GDM1 (cell line): ENCODE measurements at places on chromosomes 6 and 20.

DNA sequence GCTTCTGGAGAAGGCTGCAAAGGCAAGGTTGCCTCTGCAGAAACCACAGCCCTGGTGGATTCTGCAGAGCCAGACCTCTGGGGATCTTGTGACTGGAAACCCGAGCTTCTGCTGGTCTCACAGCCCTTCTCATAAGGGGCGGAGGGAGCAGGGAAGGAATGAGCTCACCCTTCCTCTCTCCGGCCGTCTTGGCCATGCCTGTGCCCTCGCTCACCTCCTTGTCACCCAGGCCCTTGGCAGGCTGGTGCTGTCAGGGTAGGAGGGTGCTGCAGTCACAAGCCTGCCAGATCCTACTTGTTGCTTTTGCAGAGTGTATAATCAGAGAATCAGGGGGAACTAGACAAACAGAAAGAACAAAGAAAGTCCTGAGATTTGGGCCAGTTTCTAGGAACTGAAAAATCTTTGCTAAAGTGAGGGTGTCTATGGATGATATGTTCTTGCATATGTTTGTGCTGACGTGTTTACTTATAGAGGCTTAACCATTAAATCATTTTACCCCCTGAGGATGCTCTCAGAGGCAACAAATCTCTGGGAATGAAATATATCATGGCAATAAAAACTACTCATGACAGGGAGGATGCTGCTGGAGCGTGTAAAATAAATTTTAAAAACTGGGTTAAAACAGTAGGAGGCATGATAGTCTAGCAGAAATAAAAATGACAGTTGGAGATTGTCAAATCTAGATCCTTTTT is 244.9 kb upstream of the SOX4 start:
- DNase-seq: no peak

- peak; percentile 56 for DNase-seq
Observed at GRCh38 chr6:16319813-16320532, 81.6 kb downstream of the GMPR start.

DNA sequence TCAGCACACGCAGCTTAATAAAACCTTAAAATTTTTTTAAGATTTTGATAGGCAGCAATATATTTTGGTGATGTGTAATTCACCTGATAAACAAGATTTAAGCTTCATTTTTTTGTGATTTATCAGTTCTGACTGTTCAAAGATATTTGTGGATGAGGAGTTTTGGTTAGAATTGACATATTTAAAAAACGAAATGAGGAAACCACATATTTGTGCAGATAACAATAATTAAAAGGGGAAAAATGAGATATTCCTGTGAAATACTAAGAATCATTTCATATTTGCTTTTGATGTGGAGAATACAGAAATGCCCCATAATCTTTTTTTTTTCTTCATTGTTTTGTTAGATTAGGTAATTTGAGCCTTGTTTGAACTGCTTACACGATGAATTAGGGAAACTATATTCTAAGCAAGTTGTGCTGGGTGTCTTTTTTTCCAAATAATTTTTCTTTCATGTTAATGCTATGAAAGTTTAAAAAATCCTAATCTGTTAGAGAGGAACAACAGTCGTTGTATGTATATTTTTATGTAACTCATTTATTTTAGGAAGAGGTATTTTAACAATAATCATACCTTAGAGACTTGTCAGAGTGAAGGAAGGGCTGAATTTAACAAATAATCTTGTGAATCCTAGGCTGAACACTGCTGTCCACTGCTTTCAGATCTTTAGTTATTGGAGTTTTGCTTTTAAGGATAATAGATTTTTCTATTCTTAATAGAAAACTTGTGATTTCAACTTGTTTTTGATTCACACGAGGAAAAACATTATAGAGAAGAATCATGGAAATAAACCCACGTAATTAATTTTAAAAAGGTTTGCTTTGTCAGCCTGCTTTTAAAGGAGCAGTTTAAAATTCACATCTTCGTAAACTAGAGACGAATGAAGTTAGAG is 4.0 kb downstream of the ARID1B start:
- no peak for DNase-seq

- no peak for DNase-seq
Observed at GRCh38 chr6:6803180-6803977, 214.9 kb downstream of the LY86 start.

DNA sequence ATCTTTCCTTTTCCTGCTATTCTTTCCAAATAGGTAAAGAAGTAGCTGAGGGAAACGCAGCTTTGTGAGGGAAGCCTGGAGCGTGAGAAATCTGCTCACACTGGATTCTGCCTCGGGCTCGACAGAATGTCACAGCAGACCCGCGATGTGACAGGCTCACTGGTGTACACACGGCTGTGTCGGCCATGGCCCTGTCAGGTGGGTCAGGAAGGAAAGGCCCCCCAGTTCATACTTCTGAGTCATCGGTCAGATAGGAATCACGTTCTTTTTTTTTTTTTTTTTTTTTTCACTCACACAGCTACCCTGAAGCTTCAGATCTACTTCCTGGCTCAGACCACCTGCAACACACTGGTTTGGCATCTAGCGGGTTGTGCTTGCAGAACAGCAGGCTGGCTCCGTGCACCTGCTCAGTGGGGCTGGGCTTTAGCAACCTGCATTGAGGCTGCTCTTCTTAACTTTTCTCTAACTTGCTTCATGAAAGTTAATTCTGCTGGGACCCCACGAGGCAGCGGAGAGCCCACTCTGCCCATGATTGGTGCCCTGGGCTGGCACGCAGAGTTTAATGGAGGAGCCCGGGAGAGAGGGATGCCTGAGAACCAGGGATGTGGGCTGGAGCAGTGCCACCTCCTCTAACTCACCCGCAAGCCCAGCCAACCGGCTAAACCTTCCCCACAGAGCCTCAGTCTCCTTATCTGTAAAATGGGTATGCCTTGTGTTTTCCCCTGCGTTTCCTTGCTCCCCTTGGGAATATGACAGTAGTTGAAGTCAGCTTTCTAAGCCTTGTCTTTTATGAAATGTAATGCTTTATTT is 61.5 kb upstream of the FNDC1 start:
- DNase-seq: no peak

DNA sequence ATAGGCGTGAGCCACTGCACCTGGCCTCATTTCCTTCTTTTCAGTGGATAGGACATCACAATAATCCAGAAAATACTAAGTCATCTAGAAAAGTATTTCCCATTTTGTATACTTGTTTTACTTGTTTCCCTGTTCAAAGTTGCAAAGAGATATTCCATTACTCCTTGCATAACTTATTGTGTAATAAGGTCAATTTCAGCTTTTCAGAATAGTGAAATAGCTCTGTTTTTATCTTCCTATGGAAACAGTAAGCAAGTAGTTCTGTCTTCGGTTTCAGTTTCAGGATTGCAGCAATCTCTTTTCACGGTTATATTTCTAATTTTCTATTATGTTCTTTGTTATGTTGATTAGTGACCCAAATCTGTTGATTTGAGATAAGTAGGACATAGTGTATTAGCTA is 6.0 kb downstream of the STX11 start:
- no peak for DNase-seq

DNA sequence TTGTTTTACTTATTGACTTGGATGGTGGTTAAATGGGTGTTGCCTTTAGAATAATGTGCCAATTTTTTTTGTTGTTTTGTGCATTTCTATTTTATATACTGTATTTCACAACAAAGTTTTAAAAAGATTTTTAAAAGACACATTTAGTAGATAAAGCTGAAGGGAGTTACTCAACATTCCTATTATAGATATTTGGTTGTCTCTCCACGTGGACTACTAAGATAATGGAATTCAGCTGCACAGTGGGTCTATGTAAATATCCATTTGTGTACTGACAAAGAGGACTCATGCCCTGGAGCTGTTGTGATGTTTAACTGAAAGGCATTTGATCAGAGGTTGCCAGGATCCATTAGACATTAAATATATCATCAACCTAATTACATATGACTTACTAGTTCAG is 23.2 kb upstream of the FAM135A start:
- DNase-seq: no peak

GRCh38 chr6:153084393-153084792 is 46.7 kb downstream of the RGS17 start:
- DNase-seq: no peak

GRCh38 chr6:158768436-158768835 is 50.7 kb downstream of the EZR start:
- no peak for DNase-seq

- no peak for DNase-seq
Observed at GRCh38 chr20:13613917-13614316, 24.8 kb downstream of the TASP1 start.

DNA sequence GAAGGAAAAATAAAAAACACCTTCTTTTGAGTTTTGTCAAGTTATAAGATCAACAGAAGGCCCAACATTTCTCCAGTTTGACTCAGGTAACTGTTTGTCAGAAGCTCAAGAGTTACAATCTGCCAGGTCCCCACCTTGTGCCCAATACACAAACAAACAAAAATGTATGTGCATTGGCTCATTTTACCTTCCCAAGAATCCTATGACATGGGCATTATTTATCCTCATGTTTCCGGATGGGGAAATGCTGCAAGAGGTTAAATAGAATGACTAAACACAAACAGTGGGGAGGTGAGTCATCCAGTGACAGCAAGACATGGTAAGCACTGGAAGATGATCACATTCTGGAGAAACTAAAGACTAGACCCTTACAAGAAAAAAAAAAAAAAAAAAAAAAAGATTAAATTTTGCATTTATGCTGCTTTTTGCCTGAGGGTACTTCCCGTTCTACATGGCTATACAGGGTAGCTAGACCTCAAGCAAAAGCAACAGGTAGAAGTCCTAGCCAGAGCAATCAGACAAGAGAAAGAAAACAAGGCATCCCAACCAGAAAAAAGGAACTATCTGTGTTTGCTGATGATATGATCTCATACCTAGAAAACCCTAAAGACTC is 23.6 kb upstream of the ANKRD60 start:
- DNase-seq: no peak

DNA sequence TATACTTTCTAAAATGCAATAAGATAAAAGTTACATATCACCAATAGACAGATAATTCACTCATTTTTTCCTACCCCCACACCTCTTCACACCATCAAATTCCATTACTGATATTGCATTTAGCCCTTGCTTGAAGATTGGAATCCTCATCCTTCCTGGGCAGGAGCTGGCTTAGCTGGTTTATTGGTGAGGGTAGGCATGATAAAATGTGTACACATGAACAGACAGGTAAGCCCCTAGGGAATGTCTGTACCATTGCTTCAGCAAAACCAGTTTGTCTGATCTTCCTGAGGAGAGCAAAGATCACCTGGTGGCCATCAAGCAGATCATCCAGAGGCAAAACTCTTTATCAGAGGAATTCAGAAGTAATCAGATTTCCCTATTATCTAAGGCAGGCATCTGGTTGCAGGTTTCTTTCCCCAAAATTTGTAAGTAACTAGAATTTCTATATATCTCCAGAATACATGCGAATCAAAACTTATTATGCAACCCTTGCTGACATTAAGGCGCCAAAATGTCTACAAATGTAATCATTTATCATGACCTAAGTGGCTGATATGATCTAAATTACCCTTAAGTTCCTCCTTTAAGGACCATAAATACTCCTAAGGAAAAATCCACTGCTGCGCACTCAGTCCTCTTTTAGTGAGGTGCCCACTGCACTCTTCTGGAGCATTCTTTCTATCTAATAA is 6.6 kb upstream of the FABP7 start:
- no peak for DNase-seq

GRCh38 chr6:74939151-74939708 is 266.6 kb downstream of the COL12A1 start:
- DNase-seq: peak; percentile 34

GRCh38 chr20:24337069-24337468 is 132.4 kb upstream of the SYNDIG1 start:
- peak; percentile 88 for DNase-seq

DNA sequence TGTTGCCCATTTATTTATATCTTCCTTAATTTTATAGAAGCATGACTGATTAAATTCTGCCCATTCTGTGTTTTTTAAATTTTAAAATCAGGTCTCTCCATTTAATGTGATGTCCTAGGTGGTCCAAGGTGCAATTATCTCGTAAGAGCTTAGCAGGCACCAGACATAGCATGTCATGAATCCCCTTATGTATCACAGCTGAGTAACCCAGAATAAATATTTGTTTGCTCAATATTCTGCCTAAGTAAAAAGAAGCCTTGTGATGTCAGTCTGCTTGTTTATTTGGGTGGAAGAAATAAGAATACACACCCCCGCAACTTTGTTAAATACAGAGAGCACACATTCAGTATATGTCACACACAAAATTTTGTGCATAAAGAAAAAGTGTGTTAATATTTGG is 211.3 kb downstream of the FARS2 start:
- no peak for DNase-seq

DNA sequence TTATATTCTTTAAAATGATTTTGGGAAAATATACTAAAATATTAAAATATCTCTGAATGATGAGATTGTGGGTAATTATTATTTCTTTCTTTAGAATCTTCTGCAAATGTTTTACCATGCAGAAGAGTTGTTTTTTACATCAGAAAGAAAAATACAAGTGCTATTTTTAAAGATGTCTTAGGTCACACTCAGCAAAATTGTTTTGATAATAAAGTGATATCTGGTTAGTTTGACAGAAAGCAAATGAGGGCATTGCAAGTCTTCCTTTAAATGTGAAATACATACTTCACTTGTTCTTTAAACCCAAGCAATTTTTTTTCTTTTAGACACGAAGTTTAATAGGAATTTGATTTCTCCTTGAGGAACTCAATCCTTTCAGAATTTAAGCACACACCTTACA is 43.6 kb upstream of the STXBP5 start:
- no peak for DNase-seq

- DNase-seq: no peak
Observed at GRCh38 chr20:32344835-32345506, 13.2 kb upstream of the ASXL1 start.

DNA sequence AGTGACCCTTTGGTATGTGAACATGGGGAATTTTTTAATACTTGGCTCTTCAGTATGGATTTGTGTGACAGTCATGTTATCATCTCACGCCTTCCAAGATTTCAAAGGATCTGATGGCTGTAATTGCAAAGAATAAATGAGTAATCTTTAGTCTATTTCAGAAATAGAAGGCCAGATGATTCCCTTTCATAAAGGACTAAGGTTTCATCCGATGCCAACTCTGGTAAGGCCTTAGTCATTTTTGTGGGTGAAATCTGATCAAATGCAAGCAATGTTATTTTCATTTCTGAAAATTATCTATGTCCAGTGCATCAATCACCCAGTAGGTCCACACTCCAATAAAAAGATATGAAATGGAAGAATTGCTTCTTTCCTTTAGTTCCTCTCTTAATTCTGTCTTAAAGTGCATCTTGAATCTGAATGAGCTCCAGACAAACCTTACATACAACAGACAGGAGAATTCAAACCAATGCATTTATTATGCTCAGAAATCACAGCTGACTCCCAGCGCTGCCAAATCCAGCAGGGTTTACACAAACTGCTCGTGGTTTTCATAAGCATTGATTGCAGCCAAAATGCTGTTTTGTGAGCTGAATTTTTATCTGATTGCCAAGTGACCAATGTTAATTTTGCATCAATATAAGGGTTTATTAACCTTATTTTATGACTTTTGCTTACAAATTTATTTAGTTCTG is 565.2 kb upstream of the MARCKS start:
- DNase-seq: no peak
